ACHN (cell line): ENCODE measurements at places on chromosomes 5 and 9.

GRCh38 chr5:59276917-59277372 is 616.6 kb downstream of the PDE4D start:
- DNase-seq = no peak

DNA sequence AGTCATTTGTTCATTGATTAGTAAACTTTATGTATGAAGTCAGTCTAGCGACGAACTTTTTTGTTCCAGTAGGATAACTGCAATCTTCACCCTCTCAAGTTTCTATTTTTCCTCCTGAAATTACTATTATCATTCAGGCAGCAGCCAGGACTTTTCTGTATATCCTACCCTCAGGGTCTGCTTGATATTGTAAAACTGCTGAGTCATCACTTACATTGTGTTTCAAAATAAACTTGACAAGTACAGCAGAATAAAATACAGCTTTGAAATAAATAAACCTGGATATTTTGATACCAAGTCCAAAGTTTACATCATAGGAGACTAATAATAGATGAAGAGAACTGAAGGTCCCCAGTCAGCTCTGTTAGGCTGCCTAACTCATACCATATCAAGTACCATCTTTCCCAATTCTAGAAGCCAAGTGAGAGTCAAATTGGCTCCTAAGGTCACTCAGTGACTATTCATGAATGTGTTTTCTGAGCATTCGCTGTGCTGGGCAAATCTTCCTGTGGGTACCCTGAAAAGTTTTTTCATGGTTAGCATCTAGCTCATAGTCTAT is 234.6 kb downstream of the PARP8 start:
- no peak for DNase-seq

DNA sequence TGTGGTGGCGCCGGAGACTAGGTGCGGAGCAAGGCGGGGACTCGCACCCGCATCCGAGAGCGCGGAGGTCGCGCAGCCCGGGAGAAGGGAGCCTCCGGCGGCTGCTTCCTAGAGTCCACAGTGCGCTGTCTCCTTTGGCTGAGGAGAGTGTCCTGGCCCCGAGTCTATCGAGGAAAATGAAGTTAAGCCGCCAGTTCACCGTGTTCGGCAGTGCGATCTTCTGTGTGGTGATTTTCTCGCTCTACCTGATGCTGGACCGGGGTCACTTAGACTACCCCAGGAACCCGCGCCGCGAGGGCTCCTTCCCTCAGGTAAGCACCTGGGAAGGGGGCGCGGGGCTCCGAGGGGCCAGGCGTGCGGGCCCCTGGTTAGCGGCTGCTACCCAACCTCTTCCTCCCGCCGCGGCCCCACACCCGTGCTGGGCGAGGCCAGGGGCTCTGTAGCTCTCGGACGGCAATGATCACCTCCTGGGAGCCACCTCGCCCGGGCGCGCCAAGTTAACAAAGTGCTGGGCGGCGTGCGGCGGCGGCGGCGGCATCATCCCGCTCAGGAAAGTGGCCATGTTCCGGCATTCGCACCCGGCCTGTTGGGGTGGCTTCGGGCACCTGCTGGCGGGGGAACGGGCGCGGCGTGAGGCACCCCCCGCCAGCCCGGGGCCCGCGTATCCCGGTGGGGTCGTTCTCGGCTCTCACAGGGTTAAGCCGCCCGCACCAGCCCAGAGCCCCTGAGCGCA is 681 bp downstream of the MAN2A1 start:
- DNase-seq = peak; percentile 42

DNA sequence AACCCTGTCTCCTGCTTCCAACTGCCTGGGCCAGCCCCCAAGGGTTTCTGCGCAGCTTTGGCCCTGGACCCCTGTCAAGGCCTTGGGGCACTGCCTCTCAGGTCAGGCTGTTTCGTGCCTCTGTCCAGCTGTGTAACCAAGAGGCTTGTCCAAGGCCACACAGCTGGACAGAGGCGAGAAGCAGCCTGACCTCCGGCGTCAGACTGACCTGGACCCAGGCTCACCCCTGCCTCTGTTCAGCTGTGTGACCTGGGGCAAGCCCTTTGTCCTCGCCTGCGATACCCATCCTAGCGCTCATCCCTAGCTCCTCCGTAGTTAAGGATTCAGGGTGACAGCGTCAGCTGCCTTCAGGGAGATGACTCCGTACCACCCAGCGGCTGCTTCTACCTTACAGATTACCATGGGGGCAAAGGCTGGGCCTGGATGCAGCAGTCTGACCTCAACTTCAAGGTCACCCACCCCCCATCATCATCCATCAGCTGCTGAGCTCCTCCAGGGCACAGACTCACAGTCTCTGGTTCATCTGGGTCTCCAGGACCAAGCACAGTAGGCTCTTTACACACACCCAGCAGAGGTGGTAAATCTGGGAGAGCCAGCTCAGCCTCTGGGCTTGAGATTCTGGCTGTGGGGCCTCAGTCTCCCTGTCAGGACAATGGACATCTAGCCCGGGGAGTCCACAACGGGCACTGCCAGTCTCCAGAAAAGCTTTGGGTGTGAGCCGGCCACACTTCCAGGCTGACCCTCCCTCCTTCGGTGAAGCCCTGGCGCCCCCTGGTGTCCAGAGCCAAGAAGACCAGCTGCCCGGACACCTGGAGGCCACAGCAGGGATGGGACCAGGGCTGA is 7.9 kb downstream of the AK1 start:
- DNase-seq = peak; percentile 81

DNA sequence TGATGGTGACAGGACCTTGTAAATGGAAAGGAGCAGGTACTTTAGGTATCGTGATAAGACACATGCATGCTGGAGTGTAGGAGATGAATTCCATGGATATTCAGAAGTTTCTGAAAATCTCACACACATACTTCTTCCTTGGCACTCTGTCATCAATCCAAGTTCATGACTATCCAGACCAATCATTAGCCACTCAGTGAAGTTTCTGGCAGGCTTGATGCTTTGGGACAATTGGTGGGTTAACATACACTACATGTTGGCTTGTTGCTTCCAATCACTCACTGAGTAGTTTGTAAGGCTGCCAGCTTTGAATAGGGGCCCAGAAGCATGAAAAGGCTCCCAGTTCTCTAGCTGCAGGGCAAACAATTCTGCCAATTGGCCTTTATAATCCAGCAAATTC is 147.6 kb downstream of the CEMIP2 start:
- DNase-seq = no peak

DNA sequence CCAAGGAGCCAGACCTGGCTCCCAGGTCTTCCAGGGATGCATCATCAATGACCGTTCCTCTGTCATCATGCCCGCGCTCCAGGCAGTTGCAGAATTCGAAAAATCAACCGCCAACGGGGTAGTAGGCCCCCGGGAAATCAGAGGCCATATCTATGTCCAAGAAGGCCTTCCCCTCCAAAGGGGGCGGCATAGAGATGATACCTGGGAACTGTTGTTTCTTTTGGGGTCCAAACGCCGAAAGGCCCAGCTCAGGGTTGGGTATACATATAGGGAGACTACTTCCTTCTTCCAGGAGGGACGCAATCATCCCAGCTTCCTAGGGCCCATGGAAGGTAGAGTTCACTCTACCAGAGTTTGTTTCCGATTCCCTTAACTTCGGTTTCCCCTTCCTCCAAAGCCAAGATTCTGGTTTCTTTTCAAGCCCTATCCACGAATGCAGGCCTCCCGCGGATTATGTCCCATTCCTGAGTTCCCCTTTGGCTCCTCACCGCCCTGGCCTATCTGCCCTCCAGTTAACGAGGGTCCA is 754 bp downstream of the DCAF12 start:
- DNase-seq = peak; percentile 27

DNA sequence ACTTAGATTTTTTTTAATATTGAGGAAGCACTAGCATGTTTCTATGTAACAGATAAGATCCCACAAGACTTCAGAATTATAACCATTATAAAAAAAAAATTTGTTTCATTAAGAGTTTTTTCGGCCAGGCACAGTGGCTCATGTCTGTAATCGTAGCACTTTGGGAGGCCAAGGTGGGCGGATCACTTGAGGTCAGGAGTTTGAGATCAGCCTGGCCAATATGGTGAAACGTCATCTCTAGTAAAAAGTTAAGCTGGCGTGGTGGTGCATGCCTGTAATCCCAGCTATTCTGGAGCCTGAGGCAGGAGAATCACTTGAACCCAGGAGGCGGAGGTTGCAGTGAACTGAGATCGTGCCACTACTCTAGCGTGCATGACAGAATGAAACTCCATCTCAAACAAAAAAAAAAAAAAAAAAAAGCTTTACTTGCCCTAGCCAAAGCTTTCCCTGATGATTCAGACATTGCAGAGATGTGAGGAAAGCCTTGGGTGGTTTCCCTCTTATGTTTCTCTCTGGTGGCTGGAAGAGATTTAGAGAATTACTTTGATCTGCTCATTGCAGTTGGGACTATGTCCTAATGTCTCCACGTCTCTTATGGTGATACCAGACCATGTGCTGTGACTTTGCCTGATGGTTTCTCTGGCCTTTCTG is 65.4 kb downstream of the EGFLAM start:
- DNase-seq = peak; percentile 46

GRCh38 chr5:115602591-115603125 is 379 bp upstream of the TICAM2 start:
- no peak for DNase-seq

- peak; percentile 3 for DNase-seq
These were observed 134.7 kb downstream of the MACIR start for GRCh38 chr5:103393101-103393754.

- no peak for DNase-seq
These were observed 112.6 kb downstream of the CACNA1B start for GRCh38 chr9:137989999-137990715.

- DNase-seq = peak; percentile 28
These were observed 13.8 kb upstream of the PLCXD3 start for GRCh38 chr5:41524174-41524573.

GRCh38 chr5:148421661-148422060 is 37.9 kb downstream of the FBXO38 start:
- DNase-seq = no peak
